Cerebellum (tissue), 4 donors: ENCODE measurements at places on chromosomes 12 and 14. TPM values are rescaled to one million over a fixed set of nuclear protein-coding genes. Genes with fewer than 3 reads are reported as not detected.

SERPINA9 gene
- total RNA-seq, result not detected

ASCL4 gene
- total RNA-seq, result not detected

KRT85 gene
- total RNA-seq, result not detected

PRKD1 gene
- 26.0 TPM for total RNA-seq

NOS1 gene
- 3.8 TPM for total RNA-seq

KLRK1 gene
- 0.73 TPM for total RNA-seq

E2F7 gene
- total RNA-seq, result 9.3 TPM

CLEC1A gene
- 0.54 TPM for total RNA-seq

LUM gene
- 57.6 TPM for total RNA-seq

CCDC38 gene
- not detected for total RNA-seq

VWF gene
- total RNA-seq, result 23.2 TPM

KRT1 gene
- total RNA-seq, result 0.64 TPM

PLA2G1B gene
- total RNA-seq, result 0.64 TPM

C14orf93 gene
- 5.2 TPM for total RNA-seq

SERPINA12 gene
- total RNA-seq, result not detected

CABP1 gene
- total RNA-seq, result 3.3 TPM

RERGL gene
- total RNA-seq, result 0.91 TPM

CCDC92 gene
- total RNA-seq, result 35.4 TPM

CISTR gene
- total RNA-seq, result not detected

DAD1 gene
- 77.2 TPM for total RNA-seq

OR2AP1 gene
- not detected for total RNA-seq

CNTN1 gene
- total RNA-seq, result 350 TPM

CLEC2A gene
- not detected for total RNA-seq

BRAP gene
- total RNA-seq, result 18.8 TPM

IQSEC3 gene
- 7.7 TPM for total RNA-seq

CHGA gene
- total RNA-seq, result 26.8 TPM

CCDC196 gene
- total RNA-seq, result not detected

TM9SF1 gene
- total RNA-seq, result 18.9 TPM

SMCO2 gene
- total RNA-seq, result not detected

EPS8 gene
- total RNA-seq, result 170 TPM

HOXC6 gene
- total RNA-seq, result not detected

IL26 gene
- total RNA-seq, result not detected

KLRC1 gene
- not detected for total RNA-seq

TMEM132D gene
- 22.0 TPM for total RNA-seq

RD3L gene
- not detected for total RNA-seq

TTC7B gene
- total RNA-seq, result 26.3 TPM

VASH1 gene
- 35.5 TPM for total RNA-seq

GDF3 gene
- total RNA-seq, result not detected

RGS6 gene
- 15.0 TPM for total RNA-seq

RECQL gene
- 23.9 TPM for total RNA-seq

KLRC4 gene
- total RNA-seq, result 0.64 TPM

TSPAN11 gene
- total RNA-seq, result 17.3 TPM

GPR137C gene
- 41.9 TPM for total RNA-seq
